ENCODE measurements at places on chromosomes 7 and 10.

DNA sequence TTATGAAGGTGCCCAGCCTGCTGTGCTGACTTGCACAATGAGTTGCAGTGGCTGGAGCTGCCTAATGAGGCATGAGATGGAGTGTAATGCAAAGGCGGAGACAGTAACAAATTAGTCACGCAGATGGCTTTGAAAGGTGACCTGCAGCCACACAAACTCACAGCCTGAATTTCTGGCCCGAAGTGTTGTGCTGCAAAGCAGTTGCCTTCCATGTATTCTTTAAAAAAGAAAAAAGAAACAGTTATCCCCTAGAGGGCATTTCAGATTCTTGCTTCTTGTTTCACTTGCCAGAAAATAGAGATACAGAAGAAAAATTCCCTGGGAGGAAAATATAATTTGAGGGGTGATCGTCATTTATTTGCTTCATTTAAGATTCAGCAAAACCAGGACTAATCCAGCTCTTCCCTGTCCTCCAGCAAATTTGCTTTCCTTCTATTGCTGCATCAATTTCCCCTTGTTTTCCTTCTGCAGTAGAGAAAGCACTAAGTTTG lies 239.9 kb downstream of the ADRA2A start:
- no peak for DNase-seq

GRCh38 chr7:32243687-32244290 lies 173.6 kb upstream of the PDE1C start:
- no peak for DNase-seq

DNA sequence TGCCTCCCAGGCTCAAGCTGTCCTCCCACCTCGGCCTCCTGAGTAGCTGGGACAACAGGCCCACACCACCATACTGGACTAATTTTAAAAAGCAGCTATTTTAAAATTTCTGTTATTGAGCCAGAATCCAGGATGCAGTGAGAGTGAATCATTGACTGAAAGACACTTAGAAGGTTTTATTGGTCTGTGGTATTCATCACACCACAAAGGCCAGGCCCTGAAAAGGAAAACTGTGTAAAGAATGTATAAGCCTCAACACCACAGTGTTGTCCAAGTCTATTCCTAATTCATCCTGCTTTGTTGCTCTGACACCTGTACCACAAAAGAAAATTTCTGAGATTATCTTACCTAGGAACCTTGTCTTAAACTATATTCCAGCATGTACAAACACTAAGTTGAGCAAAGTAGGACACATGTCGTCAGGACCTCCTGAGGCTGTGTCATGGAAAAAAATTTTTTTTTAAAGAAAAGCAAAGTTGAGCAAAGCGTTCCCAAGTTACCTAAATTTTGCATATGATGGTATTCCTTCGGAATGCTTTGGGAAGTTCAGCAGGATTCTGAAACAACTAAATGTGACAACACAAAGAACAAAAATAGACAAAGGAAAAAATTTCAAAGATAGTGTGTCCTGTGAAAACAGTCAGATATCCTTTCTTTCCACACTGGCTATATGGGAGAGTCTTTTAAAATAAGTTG lies 129.6 kb upstream of the MKLN1 start:
- DNase-seq, result peak; percentile 83

GRCh38 chr7:67377939-67378862 lies 381.6 kb downstream of the TYW1 start:
- peak; percentile 50 for DNase-seq

GRCh38 chr7:155361947-155362346 lies 64.3 kb downstream of the INSIG1 start:
- no peak for DNase-seq

DNA sequence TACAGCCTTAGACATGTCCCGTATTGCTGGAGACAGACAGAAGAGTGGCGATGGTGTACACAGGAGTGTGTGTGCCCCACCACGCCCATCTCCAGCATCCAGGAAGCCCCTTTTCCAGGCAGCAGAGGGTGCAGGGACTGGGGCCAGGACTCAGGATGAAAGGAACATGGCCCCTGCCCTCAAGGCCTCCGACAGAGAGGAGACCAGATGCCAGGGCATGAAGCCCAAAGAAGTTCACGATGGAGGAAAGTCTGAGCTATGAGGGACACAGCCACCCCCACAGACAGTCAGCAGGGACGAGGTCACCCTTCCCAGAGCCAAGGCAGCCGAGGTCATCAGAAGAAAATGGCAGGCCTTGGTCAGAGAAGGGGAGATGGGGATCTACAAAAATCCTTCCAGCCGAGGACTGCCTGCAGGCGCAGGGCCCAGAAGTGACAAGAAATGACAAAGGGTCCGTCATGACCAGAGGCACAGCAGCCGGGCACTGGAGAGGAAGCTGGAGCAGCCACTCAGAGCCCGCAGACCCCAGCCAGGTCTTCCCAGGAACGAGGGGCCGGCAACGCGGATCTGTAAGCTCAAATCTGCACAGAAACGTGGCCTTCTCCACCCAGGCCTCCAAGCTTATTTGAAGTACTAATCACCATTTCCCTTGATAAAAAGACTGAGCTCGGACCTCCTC lies 78.7 kb upstream of the PPP2R2D start:
- DNase-seq, result no peak

GRCh38 chr7:86784765-86785164 lies 141.1 kb downstream of the GRM3 start:
- DNase-seq, result no peak

All from fibroblast of skin of right quadriceps (primary cell).